ENCODE measurements at places on chromosomes 12 and 14.
A peak's percentile ranks its signal among the peaks of the same experiment; 100 is the strongest.

GRCh38 chr12:88207921-88208620 lies 66.0 kb downstream of the TMTC3 start:
- no peak for DNase-seq

- no peak for DNase-seq
These were observed 26.9 kb downstream of the HIP1R start for GRCh38 chr12:122862110-122862634.

- no peak for DNase-seq
These were observed 5.2 kb downstream of the FKBP3 start for GRCh38 chr14:45128963-45129629.

GRCh38 chr12:53770281-53770680 lies 18.5 kb upstream of the CISTR start:
- no peak for DNase-seq

DNA sequence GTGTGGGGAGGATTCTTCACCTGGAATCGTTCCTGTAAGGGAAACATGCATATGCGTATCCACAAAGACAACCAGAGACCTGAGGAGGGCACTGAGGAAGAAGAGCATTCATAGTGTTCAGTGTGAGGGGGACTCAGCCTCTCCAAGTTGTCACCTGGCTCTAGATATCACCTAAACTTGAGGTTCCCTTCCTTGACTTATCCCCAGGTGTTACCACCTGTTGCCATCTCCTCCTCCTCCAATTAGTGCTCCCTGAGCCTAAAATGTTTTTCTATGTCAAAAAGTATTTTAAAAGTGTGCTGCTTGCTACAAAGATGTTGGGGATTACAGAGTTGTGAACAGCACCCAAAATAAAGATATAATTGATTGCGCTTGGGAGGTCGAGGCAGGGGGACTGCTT lies 41.0 kb downstream of the FMNL3 start:
- no peak for DNase-seq

DNA sequence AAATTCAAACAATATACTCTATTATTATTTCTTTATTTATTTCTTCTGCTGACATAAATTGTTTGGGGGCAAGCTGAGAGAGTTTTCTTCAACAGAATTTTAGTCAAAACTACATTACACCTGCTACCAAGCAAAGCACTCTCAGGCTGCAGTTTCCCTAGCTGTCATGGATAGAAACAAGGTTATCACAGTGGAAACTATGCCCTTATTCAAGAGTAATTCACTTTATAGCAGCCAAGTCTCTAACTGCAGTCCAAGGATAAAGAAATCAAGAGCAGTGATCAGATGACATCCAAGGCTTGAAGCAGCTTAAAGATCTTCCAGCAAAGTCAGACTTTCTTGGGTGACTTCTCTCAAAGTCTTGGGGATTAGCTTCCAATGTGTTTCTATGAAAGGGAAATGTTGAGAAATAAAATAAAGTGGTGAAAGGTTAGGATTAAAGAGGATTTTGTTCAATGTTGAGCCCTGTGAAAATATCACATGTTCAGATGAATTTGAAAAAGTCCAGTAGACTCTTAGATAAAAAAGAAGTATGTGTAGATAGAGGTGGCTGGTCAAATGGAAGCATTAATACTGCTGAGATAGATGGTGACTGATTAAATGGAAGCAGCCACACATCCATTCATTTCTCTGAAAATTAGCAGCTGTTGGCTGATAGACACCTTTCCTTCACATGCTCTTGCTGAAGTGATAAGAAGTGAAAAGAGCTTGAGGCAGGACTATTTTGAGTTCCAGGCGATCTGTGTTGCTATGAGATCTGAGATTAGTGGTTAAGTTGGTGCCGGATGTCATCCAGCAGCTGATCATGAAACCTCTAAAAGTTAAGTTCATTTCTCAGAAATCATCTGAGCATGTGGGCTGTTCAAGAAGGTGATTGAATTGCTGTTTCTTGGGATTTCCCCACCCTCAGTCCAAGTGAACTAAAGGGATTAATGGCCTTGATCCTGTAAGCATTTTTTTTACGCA lies 257.8 kb upstream of the BTG1 start:
- peak; percentile 14 for DNase-seq

DNA sequence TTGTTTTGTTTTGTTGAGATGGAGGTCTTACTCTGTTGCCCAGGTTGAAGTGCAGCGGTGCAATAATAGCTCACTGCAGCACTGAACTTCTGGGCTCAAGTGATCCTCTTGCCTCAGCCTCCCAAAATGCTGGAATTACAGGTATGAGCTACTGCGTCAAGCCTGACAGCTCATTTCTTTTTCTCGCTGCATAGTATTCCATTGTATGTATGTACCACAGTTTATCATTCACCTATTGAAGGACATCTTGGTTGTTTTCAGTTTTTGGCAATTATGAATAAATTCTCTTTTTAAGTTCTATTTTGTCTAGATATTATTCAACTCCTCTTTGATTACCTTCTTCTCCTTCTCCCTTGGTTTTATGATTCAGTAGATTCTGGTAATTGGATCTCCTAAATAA lies 13.5 kb downstream of the HSD17B6 start:
- DNase-seq, result no peak

DNA sequence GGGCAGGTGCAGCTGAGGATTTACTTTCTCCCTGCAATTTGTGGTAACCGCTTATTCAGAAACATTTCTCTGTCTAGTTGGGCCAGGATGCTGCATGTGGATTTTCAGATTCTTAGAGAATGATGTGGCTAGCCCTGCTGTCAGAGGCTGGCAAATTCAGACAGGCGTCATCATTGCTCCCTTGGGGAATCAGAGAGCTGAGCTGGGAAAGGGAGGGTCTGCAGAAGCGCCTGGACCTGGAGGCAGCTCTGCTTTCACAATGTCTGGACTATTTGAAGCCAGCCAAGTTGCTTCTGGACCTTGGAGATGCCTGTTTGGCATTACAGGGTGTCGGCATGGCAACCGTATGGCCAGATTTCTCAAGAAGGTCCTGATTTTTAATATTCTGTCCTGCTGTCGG lies 3.4 kb downstream of the GALNT16 start:
- no peak for DNase-seq

DNA sequence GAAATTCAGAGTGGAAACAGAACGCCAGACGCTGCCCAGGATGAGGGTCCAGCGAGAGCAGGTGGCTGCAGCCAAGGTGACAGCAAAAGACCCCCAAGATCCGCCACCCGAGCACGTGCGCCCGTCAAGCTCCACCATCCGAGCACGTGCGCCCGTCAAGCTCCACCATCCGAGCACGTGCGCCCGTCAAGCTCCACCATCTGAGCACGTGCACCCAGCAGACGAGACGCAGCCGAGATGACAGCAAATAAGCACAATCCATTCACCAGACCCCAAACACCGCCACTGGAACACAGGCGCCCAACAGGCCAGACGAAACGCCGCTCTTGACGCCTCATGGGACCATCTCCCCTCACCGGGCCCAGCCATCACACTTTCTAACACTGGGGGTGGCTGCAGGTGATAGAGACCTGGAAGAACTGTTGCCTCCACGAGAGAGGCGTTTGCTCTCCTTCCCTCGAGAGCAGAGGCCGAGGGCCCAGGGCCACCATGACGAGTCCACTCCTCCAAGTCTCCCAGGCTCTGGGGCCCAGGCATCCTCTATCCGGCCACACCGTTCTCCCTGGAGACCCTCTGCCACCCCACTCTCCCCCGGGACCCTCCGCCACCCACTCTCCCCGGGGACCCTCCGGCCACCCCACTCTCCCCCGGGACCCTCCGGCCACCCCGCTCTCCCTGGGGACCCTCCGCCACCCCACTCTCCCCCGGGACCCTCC lies 62.1 kb upstream of the GALNT9 start:
- no peak for DNase-seq

DNA sequence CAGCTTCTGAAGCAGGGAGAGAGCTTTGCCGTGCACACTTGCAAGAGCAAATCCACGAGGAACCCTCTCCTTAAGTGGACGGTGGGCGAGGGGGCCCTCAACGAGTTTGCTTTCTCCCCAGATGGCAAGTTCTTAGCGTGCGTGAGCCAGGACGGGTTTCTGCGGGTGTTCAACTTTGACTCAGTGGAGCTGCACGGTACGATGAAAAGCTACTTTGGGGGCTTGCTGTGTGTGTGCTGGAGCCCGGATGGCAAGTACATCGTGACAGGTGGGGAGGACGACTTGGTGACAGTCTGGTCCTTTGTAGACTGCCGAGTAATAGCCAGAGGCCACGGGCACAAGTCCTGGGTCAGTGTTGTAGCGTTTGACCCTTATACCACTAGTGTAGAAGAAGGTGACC lies 69.0 kb downstream of the WDR20 start:
- no peak for DNase-seq

- no peak for DNase-seq
These were observed 20.4 kb downstream of the ADAM20 start for GRCh38 chr14:70514168-70515069.

GRCh38 chr12:22415342-22416309 lies 81.1 kb upstream of the ST8SIA1 start:
- no peak for DNase-seq

DNA sequence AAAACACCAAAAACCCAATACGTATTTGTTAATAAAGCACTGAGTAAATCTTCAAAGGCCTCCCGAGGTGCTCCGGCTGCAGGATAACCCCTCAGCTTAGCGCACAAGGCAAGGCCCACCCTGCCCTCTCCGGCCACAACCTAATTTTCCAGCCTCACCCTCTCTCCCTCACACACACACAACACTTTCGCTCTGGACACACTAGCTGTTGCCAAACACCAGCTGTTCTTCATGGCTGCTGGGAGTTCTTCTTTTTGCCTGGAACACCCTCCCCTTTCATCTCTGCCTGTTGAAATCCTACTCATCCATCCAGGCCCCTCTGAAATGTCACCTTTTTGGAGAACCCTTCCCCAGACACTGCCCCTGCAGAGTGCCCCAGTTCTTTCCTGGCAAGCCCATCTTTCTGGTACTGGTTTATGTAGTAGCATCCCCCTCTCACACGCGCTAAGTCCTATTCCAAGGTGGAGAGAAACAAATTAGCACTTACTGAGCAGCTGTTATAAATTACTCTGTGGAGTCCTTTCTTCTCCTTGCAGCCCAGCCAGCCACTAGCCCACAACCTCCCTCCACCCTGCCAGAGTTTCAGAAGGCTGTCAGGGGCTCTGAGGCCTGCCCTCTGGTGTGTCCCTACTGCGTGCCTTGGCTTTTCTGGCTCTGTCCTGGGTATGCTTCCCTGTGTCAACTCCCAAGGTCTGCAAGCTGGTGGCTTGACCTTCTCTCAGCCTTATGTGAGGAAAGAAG lies 805 bp upstream of the CRACR2A start:
- DNase-seq, result no peak

Data from activated CD4-positive, CD25-positive, alpha-beta regulatory T cell (primary cell).